ENCODE measurements at places on chromosomes 3 and 15. TPM values are rescaled to one million over a fixed set of nuclear protein-coding genes. Genes with fewer than 3 reads are reported as not detected.

TNFAIP8L3 gene
- total RNA-seq = 127 TPM

UBA3 gene
- total RNA-seq = 71.1 TPM

GHSR gene
- total RNA-seq = not detected

GOLGA6D gene
- not detected for total RNA-seq

ZNF80 gene
- total RNA-seq = not detected

TUSC2 gene
- total RNA-seq = 23.8 TPM

NMD3 gene
- 53.9 TPM for total RNA-seq

GABRB3 gene
- total RNA-seq = under 0.01 TPM

LIPH gene
- total RNA-seq = under 0.01 TPM

OIP5 gene
- 1.4 TPM for total RNA-seq

ATP13A4 gene
- 0.09 TPM for total RNA-seq

NXPE3 gene
- 6.4 TPM for total RNA-seq

ACOX2 gene
- total RNA-seq = 1.3 TPM

ICE2 gene
- 42.4 TPM for total RNA-seq

TMEM202 gene
- total RNA-seq = not detected

LRRC34 gene
- total RNA-seq = 2.2 TPM

TMEM108 gene
- not detected for total RNA-seq

ITPKA gene
- 0.11 TPM for total RNA-seq

PLA2G4E gene
- total RNA-seq = not detected

DPPA4 gene
- not detected for total RNA-seq

CCDC191 gene
- total RNA-seq = 1.3 TPM

CTXND1 gene
- total RNA-seq = not detected

ATP8B4 gene
- 1.5 TPM for total RNA-seq

MCTP2 gene
- total RNA-seq = 3.1 TPM

TGM5 gene
- not detected for total RNA-seq

MIX23 gene
- 14.3 TPM for total RNA-seq

GABPB1 gene
- 85.9 TPM for total RNA-seq

TOP2B gene
- 113 TPM for total RNA-seq

FHIT gene
- total RNA-seq = 0.76 TPM

SMCO1 gene
- not detected for total RNA-seq

C3orf22 gene
- not detected for total RNA-seq

SKIC8 gene
- total RNA-seq = 79.1 TPM

FMN1 gene
- total RNA-seq = 0.11 TPM

CIDEC gene
- not detected for total RNA-seq

P2RY13 gene
- total RNA-seq = not detected

KCNH8 gene
- total RNA-seq = not detected

GOLGA8J gene
- not detected for total RNA-seq

MAGEL2 gene
- total RNA-seq = under 0.01 TPM

ITIH1 gene
- total RNA-seq = not detected

DPH3 gene
- total RNA-seq = 19.7 TPM

GRM7 gene
- not detected for total RNA-seq

ECE2 gene
- total RNA-seq = not detected

GPR171 gene
- total RNA-seq = not detected

FOXL2NB gene
- under 0.01 TPM for total RNA-seq

POPDC2 gene
- total RNA-seq = 0.17 TPM

ACKR4 gene
- 0.09 TPM for total RNA-seq

ROPN1 gene
- not detected for total RNA-seq

CRABP1 gene
- not detected for total RNA-seq

STAG1 gene
- total RNA-seq = 34.7 TPM

FBXO40 gene
- not detected for total RNA-seq

A4GNT gene
- not detected for total RNA-seq

C3orf49 gene
- total RNA-seq = not detected

LAMB2 gene
- total RNA-seq = 689 TPM
